ENCODE measurements at places on chromosomes 2 and 18. TPM values are rescaled to one million over a fixed set of nuclear protein-coding genes. Genes with fewer than 3 reads are reported as not detected.

The SH3YL1 gene
- total RNA-seq, result 21.6 TPM

The UCN gene
- total RNA-seq, result 1.9 TPM

- DNase-seq, result no peak
Observed at GRCh38 chr18:63236406-63236805, 83.2 kb downstream of the BCL2 start.

- no peak for DNase-seq
Observed at GRCh38 chr2:155209696-155210450, 511.4 kb downstream of the KCNJ3 start.

GRCh38 chr18:38635709-38636430 lies 1070.3 kb upstream of the CELF4 start:
- no peak for DNase-seq
